SJSA1 (cell line): ENCODE measurements at places on chromosomes 6 and 20. TPM values are rescaled to one million over a fixed set of nuclear protein-coding genes. Genes with fewer than 3 reads are reported as not detected.

CYP21A2 gene
- total RNA-seq, result not detected in 2 replicates

SLC25A27 gene
- 1.5 TPM in 1 of 2 replicates, not detected in the other for total RNA-seq

PKIB gene
- total RNA-seq, result not detected in 2 replicates

DNA sequence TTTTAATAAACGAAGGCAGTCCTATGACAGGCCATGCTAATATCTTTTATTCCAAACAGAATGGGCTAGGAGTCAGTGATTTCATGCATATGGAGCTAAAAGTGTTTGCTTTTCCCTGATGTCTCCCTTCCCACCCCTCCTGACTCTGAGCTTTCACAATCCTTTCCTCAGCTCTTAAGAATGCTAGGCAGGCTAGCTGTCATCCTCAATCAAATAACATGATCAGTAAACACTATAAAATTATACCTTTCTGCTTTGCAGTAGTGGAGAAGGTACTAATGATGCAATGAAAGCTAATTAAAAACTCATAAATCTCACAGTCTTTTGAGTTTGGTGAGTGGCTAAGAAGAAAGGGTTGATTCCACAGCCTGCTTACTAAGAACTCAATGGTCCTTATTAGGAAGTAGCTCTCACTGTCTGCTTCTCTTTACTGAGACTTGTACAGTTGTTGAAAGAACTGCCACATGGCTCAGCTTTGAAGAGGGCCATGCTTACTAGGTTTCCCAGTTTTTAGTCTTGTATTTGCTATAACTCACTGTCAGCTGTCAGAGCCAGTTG lies 250.9 kb upstream of the JAG1 start:
- H3K4me3 ChIP-seq, result no peak overlapping the region
- peaks cover 75% of the 10 kb centered on the region for H3K4me1 ChIP-seq
- no peak for DNase-seq

DNA sequence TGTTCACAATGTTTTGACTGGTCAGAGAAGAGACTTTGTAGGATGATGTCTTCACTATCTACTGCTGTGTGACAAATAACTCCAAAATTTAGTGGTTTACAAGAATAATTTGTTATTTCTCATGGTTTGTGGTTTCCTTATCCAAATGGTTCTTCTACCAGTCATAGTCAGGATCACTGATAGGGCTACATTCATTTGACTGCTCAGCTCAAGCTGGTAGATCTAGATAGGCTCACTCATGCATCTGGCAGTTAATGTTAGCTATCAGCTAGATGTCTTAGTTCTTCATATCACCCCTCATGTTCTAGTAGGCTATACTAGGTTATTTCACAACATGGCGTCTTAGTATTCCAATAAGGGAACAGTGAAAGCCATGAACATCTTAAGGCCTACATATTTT lies 131.0 kb downstream of the ID4 start:
- no peak for DNase-seq
- H3K27ac ChIP-seq, result no peak overlapping the region
- H3K36me3 ChIP-seq, result no peaks in the 10 kb centered on the region
- H3K4me1 ChIP-seq, result no peaks in the 10 kb centered on the region
- no peaks in the 10 kb centered on the region for H3K27me3 ChIP-seq

CLPSL1 gene
- not detected in 2 replicates for total RNA-seq

ZNF165 gene
- total RNA-seq, result 0.08 TPM in 1 of 2 replicates, not detected in the other

DNA sequence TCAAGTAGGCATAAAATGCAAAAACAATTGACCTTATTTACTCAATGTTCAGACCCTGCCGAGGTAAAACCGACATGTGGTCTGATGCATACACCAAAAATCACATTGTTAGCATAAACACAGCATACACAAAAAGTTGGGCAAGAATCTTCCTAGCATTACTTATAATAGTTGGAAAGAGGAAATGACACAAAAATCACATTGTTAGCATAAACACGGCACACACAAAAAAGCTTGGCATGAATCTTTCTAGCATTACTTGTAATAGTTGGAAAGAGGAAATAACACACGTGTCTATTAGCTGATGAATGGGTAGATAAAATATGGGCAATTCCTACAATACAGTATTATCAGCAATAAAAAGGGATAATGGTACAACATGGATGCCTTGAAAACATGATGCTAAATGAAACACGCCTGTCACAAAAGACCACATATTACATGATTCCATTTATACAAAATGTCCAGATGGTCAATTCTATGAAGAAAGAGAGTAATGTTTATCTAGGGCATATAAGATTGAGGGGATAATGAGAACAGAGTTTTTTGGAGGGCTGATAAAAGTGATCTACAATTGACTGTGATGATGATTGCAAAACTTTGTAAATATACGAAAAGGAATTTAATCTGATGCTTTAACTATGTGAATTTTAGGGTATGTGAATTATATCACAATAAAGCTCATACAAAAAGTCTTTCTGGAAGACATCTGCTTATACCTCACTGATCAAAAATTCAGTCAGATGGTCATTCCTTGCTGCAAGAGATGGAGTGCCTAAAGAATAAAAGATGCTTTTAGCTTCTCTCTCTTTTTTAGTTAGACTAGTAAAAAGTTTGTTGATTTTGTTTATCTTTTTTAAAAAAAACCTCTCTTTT lies 1019.5 kb upstream of the CITED2 start:
- H3K4me1 ChIP-seq, result peaks cover 8% of the 10 kb centered on the region
- H3K4me3 ChIP-seq, result no peak overlapping the region
- H3K27me3 ChIP-seq, result no peaks in the 10 kb centered on the region
- H3K27ac ChIP-seq, result no peak overlapping the region
- no peaks in the 10 kb centered on the region for H3K36me3 ChIP-seq
